ENCODE measurements at places on chromosomes 1 and 21.

DNA sequence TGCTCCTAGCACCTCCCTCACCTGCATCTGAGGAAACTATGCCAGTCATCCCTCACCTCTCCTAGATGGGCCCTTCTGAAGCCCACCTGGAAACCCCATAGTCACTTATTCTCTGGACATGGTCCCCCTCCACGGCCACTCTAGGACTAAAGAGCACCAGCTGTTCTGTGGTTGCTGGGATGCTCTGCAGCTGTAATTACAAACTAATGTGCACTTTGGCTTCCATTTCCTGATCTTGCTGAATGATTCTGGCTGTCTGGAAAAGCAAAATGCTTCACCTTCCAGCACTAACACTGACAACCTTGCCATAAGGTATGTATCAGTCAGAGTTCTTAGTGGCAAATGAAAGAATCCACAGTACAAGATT, 48.7 kb upstream of the PSEN2 start:
- DNase-seq = no peak

- DNase-seq = no peak
These were observed 276.4 kb upstream of the PRMT6 start for GRCh38 chr1:106780066-106780465.

DNA sequence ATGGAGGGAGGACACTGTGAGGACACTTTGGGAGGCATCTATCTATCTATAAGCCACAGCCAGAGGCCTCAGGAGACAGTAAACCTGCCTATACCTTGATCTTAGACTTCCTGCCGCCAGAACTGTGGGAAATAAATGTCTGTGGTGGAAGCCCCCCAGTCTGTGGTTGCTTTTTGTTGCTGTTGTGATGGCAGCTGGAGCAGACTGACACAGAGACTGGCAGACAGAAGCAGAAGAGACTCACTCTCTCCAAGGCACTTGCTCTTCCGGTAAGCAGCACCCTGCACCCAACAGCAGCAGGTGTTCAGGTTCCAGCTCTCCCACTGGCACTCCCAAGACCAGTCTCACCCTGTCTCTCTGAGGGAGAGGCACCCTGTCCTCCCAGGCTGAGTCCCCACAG, 297.6 kb downstream of the TTLL7 start:
- DNase-seq = no peak

DNA sequence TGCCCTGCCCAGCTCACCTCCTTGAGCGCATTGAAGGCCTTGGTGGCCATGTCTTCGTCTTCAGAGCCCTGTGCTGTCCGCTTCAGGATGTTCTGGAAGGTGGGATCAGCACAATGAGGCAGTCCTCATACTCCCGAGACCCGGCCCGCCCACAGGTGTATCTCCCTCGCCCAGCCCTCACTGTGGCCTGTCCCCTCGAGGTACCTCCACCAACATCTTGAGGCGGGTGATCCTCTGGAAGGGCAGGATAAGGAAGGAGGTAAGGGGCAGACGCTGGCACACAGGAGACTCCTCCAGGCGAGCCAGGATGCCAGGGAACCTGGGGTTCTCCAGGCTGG, 7.1 kb downstream of the ARHGEF19 start:
- no peak for DNase-seq

DNA sequence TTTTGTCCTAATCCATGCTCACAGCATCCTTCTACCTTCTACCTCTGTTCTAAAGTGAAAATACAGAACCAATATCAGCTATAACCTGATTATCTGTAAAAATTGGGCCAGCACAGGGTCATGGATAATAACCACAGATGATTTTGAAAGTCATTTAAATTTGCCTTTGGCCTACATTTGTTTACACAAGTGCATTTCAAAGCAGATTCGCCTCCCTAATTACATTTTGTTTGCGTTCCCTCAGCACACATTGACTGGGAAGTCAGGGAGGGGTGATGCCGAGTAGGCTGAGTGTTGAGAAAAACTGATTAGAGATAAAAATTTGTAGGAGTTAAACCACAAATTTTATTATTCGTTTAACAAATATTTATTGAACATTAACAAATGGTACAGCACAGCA, 19.2 kb upstream of the RGS8 start:
- no peak for DNase-seq

DNA sequence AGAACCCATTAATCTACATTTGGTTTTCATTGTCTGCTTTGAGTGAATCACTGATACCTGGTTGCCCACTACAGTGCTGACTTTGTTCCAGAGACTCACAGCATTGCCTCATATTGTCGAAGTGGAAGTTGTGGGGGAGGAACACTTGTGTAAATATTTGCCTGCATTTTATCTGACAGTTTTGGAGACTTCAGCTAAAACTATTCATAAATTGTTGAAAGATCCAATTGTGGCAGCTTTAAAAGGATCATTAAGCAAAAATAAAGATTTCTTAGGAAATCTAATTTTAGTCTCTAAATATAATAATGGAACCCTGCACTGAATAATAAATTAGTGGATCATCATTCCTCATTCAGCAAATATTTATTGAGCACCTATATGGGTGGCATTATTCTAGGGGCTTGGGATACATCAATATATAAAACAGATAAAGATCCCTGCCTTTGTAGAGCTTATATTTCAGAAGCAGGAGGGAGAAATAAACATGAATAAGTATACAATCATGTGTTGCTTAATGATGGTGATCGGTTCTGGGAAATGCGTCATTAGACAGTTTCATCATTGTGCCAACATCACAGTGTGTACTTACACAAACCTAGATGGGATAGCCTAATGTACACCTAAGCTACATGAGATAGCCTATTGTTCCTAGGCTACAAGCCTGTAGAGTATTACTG, 73.5 kb downstream of the OSBPL9 start:
- no peak for DNase-seq

- DNase-seq = no peak
These were observed 12.9 kb downstream of the DNAJC11 start for GRCh38 chr1:6688757-6689156.

DNA sequence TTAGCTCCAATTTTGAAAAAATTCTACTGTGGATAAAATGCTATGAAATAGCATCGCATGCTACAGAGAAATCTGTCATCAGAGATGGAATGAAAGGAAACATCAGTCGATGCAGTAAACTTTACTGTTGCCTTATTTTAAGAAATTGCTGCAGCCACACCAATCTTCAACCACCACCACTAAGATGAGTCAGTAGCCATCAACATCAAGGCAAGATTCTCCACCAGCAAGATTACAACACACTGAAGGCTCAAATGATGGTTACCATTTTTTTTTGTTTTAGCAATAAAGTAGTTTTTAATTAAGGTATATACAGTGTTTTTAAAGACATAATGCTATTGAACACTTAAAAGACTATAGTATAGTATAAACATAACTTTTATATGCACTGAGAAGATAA, 95.6 kb upstream of the JUN start:
- DNase-seq = no peak

DNA sequence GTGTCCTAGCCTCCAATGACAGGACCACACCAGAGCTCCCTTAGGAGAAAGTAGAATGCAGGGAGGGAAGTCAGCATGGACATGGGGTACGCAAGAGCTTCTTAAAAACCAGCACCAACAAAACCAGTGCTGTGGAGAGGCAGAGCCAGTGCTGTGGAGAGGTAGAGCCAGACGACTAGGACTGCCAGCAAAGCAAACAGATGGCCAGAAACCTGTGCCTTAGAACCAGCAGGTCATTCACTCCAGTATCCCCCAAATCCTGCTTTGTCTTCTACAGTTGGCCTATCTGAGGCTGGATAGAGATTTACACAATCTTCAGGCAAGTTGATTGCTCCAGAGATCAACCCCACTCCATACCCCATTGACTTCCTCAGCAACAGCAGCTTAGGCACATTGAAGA, 459.9 kb upstream of the CAMK1G start:
- DNase-seq = no peak

DNA sequence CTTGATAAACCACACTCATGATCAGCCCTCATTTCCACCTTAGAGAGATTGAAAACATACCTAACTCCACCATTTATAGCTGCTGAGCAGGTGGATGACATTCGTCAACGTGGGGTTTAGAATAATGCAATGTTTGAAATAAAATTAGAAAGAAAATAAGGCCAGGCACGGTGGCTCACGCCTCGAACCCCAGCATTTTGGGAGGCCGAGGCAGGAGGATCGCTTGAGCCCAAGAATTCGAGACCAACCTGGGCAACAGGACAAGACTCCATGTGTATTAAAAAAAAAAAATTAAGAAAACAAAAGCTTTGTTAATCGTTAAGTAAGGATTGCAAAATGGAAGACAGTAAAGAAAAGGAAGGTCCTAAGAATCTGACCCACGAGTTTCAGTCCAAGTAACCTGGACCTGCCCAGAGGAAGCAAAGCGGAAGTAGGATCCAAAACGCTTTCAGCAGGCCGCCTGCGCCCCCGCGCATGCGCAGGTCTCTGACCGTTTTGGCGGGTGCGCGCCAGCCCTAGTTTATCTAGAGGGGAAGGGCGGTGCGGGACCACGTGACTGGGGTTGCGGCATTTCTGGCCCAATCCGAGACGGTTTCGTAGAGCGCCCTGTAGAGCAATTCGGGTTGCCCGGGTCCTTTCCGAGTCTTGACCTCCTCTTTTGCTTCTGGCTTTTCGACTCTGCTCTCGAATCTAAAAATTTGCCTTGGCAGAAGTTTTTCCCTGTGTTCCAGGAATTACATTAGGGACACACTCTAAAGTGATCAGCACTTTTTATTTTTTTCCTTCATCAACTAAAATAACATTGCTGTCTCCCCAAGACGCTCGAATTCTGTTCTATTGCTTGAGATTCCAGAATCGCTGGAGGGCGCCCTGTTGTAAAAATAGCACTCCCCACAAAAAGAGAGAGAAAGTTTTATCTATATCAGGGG, 22.5 kb downstream of the ANP32E start:
- peak; percentile 98 for DNase-seq

GRCh38 chr1:78334114-78334513, 156.7 kb upstream of the PTGFR start:
- no peak for DNase-seq

DNA sequence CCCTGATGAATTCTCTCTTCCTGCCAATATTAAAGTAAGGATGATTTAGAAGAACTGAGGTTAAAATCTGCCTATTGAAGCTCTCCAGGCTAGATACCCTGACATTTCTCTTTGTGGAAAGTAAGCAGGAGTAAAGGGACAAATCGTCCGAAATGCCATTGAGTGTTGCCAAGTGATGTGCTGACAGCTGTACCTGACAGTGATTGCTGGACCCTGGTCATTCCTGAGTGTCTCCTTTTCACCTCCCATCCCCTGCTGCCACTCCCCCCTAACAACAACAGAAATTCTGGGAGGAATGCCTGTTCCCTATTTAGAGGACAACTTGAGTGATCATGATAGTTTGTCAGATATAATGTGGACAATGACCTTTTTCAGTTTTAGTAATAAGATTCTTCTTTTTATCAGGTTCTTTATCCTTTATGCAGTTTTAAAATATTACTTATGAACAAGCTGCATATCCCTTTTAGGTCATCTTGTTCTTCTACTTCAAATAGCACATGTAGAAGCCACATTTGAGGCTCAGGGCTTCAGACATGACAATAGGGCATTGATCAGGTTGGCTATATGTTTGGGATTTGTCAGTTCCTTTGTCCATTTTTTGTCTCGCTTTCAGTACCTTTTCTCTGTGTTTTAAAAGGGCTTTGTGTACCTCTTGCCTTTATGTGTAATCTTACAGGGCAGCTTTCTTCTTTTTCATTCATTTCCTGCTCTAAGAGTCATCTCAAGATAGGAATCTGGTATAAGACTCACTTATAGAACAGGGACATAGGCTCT, 56.0 kb downstream of the ITSN1 start:
- DNase-seq = no peak

Data from midbrain (tissue), 1 donor.